ENCODE measurements at places on chromosomes 2 and 18.

DNA sequence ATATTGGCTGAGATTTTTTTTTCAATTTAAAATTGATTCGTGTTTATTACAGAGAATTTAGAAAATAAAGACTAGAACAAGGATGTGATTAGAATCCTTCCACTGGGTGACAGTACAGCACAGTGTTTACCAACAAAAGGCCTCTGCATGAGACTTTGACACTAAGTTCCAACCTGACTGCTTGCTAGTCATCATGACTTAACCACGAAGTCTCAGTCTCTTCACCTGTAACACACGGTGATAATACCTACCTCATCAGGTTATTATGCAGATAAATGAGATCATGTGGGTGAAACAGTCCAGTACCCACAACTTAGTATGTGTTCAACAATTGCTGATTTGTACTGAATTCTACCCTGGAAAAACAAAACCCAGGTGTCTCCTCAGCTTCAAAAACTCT, 151.2 kb downstream of the STK39 start:
- DNase-seq, result no peak

- no peak for DNase-seq
Observed at GRCh38 chr2:162435676-162436075, 91.7 kb downstream of the GCA start.

DNA sequence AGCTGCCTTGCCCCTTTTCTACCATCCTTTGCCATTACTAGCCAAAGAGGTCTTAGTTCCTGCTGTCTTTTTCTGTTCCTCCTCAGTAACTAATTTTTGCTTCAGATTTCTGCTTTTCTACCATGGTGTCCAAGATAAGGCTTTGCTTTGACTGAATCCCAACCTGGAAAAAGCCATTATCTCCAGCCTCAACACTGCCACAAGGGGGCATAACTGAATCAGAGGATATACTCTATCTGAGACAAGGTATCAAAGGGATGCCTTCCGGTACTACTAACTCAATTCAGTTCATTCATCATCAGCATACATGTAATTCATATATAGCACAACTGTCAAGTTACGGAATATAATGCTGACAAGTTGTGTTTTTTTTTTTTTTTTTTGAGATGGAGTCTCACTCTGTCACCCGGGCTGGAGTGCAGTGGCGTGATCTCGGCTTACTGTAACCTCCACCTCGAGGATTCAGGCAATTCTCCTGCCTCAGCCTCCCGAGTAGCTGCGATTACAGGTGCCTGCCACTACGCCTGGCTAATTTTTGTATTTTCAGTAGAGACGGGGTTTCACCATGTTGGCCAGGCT, 11.4 kb downstream of the OSGEPL1 start:
- DNase-seq, result no peak

- DNase-seq, result no peak
Observed at GRCh38 chr2:238113611-238114010, 13.5 kb downstream of the ESPNL start.

Measured in right hindlimb (tissue), 1 donor.